Breast epithelium (tissue), 4 donors: ENCODE measurements at places on chromosomes 5 and 9. TPM values are rescaled to one million over a fixed set of nuclear protein-coding genes. Genes with fewer than 3 reads are reported as not detected.

CAMLG gene
- 53.4 TPM for total RNA-seq

PCDHGA6 gene
- 8.5 TPM for total RNA-seq

ANKS6 gene
- 23.3 TPM for total RNA-seq

SEMA5A gene
- total RNA-seq, result 25.9 TPM

SPINK4 gene
- total RNA-seq, result not detected

PAEP gene
- total RNA-seq, result not detected

SLC34A1 gene
- not detected for total RNA-seq

SPINK6 gene
- total RNA-seq, result not detected

INSL6 gene
- not detected for total RNA-seq

PCDHB12 gene
- 3.7 TPM for total RNA-seq

DRD1 gene
- total RNA-seq, result 0.33 TPM

SVEP1 gene
- 99.0 TPM for total RNA-seq

SDHA gene
- 71.1 TPM for total RNA-seq

AMBP gene
- not detected for total RNA-seq

SLC24A2 gene
- total RNA-seq, result not detected

DDX4 gene
- total RNA-seq, result not detected

HMGCS1 gene
- 26.5 TPM for total RNA-seq

AQP3 gene
- total RNA-seq, result 45.1 TPM

TRIM7 gene
- 5.4 TPM for total RNA-seq

SLC6A7 gene
- not detected for total RNA-seq

GABRA6 gene
- total RNA-seq, result not detected

GMCL2 gene
- not detected for total RNA-seq

GRIA1 gene
- total RNA-seq, result 0.33 TPM

CYSRT1 gene
- 0.32 TPM for total RNA-seq

PCDHA1 gene
- total RNA-seq, result not detected

MEIKIN gene
- not detected for total RNA-seq

KIF20A gene
- not detected for total RNA-seq

PCA3 gene
- not detected for total RNA-seq

OR13C2 gene
- not detected for total RNA-seq
